Fibroblast of skin of right quadriceps (primary cell): ENCODE measurements at places on chromosomes 11 and 22.
A peak's percentile ranks its signal among the peaks of the same experiment; 100 is the strongest.

DNA sequence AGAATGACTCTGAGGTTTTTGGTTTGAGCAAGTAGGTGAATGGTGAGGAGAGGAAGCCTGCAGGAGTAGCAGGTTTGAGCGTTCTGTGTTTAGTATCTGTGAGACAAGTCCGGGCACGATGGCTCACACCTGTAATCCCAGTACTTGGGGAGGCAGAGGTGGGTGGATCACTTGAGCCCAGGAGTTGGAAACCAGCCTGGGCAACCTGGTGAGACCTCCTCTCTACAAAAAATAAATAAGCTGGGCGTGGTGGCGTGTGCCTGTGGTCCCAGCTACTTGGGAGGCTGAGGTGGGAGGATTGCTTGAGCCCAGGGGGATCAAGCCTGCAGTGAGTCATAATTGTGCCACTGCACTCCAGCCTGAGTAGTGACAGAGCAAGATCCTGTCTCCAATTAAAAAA, 9.7 kb upstream of the CENATAC start:
- DNase-seq, result no peak

DNA sequence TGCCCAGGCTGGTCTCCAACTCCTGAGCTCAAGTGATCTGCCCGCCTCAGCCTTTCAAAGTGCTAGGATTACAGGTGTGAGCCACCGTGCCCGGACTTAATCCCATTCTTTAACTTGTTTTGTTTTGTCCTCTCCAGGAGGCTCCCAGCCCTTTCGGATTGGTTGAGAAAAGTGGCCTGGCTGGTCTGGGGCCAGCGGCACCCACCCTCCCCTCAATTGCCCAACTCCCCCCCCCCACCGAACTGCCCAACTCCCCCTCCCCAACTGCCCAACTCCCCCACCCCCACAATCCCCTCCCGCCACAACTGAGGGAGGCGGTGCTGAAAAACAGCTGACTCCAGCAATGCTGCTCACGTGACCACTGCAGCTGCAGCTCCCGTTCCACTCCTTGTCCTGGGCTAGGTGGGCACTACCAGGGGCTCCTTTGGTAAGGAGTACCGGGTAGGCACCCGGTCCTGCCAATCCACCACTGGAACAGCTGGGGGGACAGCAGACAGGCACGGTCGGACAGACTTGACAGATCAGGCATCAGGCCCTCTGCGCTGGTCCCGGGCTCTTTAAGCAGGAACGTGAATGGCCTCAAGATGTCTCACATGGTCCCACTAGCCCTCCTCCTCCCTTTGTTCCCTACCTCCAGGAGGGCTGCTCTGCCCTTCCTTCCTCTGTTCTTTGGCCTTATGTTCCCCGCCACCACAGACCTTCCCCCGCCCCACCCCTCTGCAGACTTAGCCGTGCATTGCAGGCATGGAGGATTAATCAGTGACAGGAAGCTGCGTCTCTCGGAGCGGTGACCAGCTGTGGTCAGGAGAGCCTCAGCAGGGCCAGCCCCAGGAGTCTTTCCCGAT, at the start of gene TCN2:
TCN2 (plus strand) TSS at position 720 of the 845 bp plus-strand sequence. CDS start 158 bp downstream, outside the sequence.
- peak; percentile 58 for DNase-seq

- DNase-seq, result peak; percentile 84
Observed at GRCh38 chr11:103959279-103959942, 77.0 kb upstream of the DDI1 start.

- no peak for DNase-seq
Observed at GRCh38 chr11:118224511-118225188, at the start of gene JAML. JAML (minus strand) TSS chr11:118225011; CDS start chr11:118214866, 10,145 bp downstream.

GRCh38 chr22:24053481-24054226, 42.5 kb downstream of the CABIN1 start:
- DNase-seq, result no peak

DNA sequence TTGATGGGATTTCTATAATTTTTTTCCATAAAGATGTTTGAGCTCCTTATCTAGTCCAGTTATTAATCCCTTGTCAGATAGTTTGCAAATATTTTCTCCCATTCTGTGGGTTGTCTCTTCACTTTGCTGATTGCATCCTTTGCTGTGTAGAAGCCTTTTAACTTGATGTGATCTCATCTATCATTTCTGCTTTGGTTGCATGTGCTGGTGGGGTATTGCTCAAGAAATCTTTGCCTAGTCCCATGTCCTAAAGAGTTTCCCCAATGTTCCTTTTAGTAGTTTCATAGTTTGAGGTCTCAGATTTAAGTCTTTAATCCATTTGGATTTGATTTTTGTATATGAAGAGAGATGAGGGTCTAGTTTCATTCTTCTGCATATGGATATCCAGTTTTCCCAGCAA, 1.7 kb upstream of the IL2RB start:
- DNase-seq, result no peak

- DNase-seq, result no peak
Observed at GRCh38 chr11:130118165-130118564, 41.4 kb upstream of the ST14 start.

DNA sequence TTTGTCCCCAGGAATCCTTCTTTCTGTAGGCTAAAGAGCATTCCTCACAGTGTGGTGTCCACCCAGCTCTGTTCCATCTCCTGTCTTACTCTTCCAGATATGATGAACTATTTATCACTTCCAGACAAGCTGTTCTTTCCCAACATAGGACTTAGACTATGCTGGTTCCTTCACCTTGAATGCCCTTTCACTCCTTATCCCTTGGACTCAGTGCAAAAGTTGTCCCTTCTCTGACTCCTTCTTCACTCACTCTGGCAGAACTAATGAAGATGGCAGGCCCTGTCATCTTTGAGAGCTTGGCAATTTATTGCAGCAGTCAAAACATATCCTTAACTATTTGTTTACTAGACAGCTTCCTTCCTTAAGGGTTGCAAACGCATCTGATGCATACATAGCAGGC, 3.5 kb upstream of the OSBP2 start:
- no peak for DNase-seq

DNA sequence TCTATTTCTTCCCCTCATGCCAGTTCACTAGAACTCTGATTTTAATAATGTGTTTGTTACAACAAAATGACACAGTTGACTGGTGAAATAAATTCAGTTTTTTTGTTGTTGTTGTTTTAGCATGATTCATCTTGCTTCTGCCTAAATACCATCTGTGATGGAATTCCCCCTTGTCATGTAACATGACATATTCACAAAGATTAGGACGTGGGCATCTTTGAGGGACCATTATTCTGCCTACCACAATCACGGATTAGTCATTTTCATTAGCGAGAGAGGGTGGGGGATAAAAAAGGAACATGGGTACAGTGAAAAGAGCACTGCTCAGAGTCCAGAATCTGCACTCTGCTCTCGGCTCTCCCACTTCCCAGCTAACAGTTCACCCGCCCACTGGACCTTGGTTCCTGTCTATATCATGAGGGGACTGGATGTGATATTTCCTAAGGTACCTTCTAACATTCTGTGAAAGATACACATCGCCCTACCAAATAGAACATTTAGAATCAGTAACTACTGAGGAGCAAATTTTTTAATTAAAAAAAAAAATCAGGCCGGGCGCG, 11.3 kb downstream of the HTATIP2 start:
- DNase-seq, result no peak
